Fibroblast of skin of left biceps (primary cell): ENCODE measurements at places on chromosomes 1 and 21.

GRCh38 chr1:1058921-1059493 is 15.1 kb downstream of the RNF223 start:
- no peak for DNase-seq

DNA sequence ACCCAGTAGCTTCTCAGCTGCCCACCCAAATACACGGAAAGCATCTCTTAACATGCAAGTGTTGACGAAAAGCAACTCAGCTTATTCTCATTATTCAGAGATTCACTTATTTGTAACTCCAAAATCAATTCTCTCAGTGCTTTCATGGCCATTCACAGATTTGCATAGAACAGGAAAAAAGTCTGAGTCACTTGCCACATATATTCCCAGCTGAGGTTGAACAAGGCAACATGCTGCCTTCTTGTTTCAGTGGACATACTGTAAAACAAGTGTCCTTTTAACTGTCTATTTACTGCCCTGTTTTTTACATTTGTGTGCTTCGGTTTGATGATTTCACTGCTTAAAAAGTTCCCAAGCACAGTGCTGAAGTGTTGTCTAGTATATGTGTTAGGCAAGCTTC is 273.0 kb downstream of the LTN1 start:
- no peak for DNase-seq

GRCh38 chr1:4044967-4045366 is 144.9 kb upstream of the C1orf174 start:
- no peak for DNase-seq

GRCh38 chr1:14112613-14113012 is 412.6 kb downstream of the PRDM2 start:
- no peak for DNase-seq

DNA sequence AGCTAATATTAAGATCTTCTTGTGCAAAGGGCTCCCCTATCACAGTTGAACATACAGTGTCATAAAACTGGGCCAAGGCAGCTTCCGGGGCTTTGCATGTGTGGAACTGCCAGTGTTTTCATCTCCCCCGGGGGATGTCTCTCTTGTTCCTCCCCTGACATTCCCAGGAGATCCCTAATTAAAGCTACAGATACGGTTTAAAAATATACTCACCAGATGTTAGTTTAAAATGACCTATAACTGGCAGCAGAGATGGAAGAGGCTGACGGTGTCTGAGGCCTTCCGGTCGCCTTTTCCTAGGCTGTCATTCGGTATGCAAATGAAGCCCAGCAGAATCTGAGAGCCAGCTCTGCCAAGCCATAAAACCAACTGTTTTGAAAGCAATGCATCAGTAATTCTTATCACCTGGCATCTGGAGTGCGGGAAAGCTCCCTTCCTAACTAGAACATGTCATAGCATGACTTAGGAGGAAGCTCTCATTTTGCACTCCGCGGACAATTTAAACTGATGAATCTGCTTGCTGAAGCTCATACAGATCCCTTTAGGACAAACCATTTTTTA is 436.5 kb upstream of the VAMP3 start:
- no peak for DNase-seq

DNA sequence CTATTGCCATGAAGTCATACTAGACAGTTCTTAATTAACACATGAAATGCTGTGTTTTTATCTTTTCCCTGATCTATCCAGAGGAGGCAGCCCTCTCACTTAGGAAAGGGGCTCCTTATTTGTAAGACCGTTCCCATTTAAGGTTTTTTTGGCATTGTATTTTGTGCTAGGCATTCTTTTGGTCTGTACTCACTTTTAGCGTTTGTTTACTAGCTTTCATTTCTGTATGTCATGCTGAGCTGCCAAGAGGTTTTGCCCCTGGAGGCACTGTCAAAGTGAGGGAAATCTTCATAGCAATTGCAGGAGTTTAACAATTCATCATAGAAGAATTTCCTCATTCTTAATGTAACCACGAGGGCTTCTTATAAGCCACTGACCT is 59.5 kb downstream of the MTR start:
- no peak for DNase-seq

GRCh38 chr1:75745276-75745675 is 20.8 kb downstream of the ACADM start:
- no peak for DNase-seq

GRCh38 chr1:168466714-168467131 is 77.1 kb downstream of the XCL2 start:
- DNase-seq = no peak

DNA sequence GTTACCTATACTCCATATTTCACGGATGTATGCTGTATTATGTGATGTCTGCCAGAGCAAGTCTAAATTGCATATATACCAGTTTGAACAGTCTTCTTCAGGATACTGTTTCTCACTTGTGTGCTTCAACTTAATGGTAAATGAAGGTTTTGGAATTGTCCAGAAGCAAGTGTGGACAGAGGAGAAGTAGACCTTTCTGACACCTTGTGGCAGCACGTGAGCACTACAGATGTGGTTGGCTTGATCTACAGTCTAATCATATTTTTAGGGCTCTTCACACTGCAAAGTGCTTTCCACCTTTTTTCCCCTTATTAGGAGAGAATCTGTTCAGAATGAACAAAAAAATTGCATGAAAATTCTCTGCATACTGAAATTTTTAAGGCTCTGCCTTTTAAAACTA is 10.9 kb downstream of the MORC3 start:
- DNase-seq = no peak

DNA sequence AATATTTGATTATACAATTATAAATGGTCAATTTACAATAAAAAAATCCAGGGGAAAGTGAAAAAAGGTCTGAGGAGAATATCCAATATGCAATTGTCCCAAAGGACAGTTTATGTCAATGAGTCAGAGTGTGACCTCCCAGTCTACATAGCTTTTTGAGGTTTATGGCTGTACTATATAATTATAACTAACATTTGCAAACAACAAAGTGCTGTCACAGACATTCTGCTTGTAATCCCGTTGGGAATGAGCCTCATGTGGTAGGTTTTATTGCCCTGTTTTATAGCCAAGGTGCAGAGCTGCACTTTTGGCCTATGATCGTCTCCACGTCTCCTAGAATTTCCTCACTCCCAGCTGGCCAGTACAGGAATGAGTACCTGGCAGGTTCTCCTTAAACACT is 103.8 kb downstream of the ADSS2 start:
- no peak for DNase-seq

DNA sequence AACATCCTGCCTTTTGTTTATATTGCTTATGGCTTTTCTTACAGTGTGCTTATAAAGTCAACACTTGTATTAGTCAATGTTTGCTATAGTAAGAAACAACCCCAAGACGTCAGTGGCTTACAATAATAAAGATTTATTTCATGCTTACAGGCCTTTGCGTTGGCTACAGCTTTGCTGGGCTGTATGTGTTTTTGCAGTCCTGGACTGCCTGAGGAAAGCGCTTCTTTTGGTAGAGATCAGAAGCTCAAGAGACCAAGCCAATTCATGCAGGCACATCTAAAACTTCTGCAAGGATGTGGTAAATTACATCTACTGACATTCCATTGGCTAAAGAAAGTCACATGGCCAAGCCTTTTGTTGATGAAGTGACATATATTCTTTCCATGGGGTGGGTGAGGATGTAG is 17.5 kb upstream of the PRKAA2 start:
- DNase-seq = no peak

- no peak for DNase-seq
Observed at GRCh38 chr1:19071674-19072281, 115.3 kb upstream of the IFFO2 start.

GRCh38 chr1:205658943-205659581 is 21.2 kb downstream of the SLC45A3 start:
- DNase-seq = no peak

DNA sequence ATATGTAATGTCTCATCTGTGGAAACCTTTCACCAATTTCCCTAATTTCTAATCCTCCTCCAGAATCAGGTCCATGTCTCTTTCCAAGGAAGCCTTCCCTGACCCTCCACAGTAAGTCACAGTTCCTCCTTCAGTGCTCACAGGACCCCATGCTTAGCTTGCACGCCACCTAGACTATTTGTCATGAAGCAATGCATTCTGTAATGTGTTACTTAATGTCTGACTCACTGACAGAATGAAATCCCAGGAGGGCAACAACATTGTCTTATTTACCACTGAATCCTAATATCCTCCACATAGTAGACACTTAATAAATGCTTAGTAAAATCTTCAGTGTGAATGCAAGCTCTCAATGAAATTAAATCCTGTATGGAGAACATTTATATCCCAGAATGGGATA is 245.9 kb upstream of the PLD5 start:
- no peak for DNase-seq

DNA sequence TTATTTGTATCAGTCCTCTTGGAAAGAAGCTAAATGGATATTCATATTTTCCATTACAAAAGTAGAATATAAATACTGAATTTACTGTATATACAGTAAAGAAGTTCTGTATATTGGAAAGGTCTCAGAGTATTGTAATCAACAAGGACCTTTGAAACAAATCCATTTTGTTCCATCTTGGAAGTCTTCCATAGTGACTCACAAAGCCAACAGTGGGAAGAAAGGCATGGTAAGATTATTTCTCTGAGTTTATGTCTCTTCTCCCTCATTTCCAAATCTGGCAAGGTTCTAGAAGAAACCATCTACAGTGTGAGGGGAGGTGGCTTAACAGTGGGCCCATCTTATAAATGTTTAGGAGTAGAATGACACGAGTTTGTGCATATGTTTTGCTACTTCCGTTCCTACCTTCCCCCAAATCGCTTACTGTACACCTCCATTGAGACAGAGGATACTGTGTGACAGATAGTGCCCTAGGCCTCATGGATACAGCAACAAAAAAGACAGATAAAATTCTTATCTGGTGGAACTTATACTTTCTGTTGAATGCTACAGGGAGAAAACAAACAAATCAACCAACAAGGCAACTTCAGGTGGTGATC is 22.1 kb upstream of the SSX2IP start:
- DNase-seq = peak; percentile 73

DNA sequence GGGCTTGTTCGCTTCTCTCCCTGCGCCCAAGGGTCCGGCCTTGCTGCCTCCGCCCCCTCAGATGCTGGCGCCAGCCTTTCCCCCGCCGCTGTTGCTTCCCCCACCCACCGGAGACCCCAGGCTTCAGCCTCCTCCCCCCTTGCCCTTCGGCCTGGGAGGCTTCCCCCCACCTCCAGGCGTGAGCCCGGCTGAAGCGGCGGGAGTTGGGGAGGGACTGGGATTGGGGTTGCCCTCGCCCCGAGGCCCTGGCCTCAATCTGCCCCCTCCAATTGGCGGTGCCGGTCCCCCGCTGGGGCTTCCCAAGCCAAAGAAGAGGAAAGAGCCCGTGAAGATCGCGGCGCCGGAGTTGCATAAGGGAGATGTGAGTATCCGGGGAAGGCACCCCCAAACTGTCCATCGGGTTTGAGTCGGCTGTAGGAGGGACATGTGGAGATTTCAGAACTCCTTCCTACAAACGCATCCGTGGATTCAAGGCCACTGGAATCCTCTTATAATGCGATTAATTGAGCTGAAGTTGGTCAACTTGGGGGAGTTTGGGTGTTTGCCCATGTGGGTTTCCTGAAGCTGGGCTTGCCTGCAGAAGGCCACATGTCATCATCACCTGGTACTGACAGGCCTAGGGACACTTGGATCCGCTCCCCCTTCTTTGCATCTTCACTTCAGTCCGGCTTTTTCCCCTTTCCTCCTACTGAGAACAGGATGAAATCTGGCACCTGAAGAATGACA is 707 bp downstream of the PRCC start:
- no peak for DNase-seq

DNA sequence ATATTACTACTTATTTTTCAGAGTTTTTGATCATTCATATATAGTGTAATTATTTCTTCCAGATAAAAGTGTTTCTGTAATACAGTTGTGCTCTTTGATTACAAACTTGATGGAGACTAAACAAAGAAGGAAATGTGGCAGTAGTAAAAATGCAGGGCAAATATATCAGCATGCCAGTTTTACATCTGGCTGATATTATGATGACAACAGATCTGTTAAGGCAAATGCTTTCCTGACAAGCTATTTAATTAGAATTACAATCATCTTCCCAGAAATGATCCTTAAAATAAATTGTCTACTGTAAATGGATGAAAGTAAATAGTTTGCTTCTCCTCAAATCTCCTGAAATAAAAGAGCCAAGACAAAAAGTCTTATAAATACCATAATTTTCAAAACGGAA is 1659.8 kb downstream of the BRINP3 start:
- no peak for DNase-seq
